T-helper 17 cell (primary cell): ENCODE measurements at places on chromosomes 16 and 17. TPM values are rescaled to one million over a fixed set of nuclear protein-coding genes. Genes with fewer than 3 reads are reported as not detected.

Gene AOC2
- 2.6 TPM for total RNA-seq

Gene DNAAF8
- total RNA-seq = not detected

Gene LAT
- 193 TPM for total RNA-seq

Gene WNT9B
- total RNA-seq = not detected

Gene PDE6G
- total RNA-seq = 0.50 TPM

Gene SSTR5
- total RNA-seq = not detected

Gene TK1
- total RNA-seq = 1.2 TPM

Gene GDPD1
- total RNA-seq = 2.7 TPM

Gene TMEM220
- 0.77 TPM for total RNA-seq

Gene ANKRD40CL
- not detected for total RNA-seq

Gene PLXDC1
- total RNA-seq = 7.5 TPM

Gene GLP2R
- not detected for total RNA-seq

Gene FN3K
- total RNA-seq = 3.2 TPM

GRCh38 chr17:80861892-80862291 lies 129.7 kb upstream of the CHMP6 start:
- no peak for DNase-seq

GRCh38 chr17:40461732-40462342 lies 18.6 kb downstream of the IGFBP4 start:
- DNase-seq = no peak

- DNase-seq = no peak
Measured at GRCh38 chr17:71203953-71204352, 916.9 kb upstream of the SOX9 start.

DNA sequence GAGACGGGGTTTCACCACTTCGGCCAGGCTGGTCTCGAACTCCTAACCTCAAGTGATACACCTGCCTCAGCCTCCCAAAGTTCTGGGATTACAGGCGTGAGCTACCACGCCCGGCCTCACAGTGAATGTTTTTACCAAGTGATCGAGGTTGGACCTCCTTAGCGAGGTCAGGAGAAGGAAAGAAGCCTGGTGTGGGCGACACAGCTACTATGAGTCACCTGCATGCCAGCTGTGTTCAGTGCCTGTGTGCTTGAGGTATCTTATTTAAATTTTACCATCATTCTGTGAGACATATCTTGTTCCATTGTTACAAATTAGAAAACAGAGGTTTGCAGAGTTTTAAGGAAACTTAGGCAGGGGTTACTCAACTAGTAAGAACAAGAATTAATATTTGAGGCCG lies 174.8 kb upstream of the DYNLRB2 start:
- no peak for DNase-seq

- DNase-seq = no peak
Measured at GRCh38 chr17:34254651-34255380, at the start of gene CCL2. CCL2 (plus strand) TSS chr17:34255285; CDS start chr17:34255350, 65 bp downstream.

GRCh38 chr16:2147981-2148671 lies at the start of gene RAB26:
RAB26 (plus strand) TSS chr16:2148625; CDS start chr16:2148784, 159 bp downstream.
- peak; percentile 57 for DNase-seq

- no peak for DNase-seq
Measured at GRCh38 chr17:44546671-44547606, 10.3 kb upstream of the FZD2 start.

GRCh38 chr17:74742153-74742515 lies 5.1 kb downstream of the RAB37 start:
- no peak for DNase-seq

GRCh38 chr17:8887834-8888703 lies 20.6 kb upstream of the PIK3R6 start:
- no peak for DNase-seq

DNA sequence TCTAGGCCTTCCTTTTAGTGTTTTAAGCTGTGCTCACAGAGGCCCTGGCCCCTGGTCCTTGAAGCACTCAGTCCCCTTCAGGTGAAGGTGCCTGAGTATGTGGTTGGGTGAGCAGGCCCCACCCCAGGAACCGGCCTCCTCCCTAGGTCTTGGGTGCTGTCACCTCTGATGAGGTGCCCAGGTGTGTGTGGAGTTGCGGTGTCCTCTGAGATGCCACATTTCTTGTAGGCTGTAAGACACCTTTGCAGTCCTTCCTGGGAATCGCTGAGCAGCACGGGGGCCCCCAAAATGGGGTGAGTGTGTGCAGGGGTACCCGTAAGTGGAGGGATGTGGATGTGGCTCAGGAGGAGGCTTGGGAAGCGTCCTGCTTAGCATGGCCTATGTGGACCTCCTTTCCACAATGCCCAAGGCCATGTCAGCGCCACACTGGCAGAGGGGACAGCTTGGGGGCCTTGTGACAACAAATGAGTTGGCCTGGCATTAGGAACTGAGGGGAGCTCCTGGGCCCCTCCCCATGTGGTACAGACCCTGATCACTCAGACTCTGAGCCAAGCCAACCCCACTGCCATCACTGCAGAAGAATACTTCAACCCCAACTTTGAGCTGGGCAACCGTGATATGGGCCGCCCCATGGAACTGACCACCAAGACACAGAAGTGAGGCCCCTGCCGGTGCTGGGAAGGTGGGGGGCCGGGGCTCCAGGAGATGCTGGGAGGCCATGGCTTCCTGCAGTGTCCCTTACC lies 11.2 kb downstream of the CORO6 start:
- no peak for DNase-seq

DNA sequence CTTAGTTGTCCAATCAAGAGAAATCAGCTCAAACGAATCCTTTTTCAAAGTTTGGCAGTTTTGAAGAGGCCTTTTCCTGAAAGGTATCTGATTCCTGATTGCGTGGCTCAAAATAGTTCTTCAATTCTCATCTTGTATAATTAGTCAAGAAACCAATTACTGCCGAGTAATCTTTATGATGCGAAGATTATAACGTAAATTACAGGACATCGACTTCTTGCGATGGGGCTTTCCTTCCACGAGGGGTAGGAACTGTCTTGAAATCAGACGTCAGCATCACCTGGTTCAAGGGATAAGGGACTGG lies 644 bp upstream of the ARL2BP start:
- no peak for DNase-seq

DNA sequence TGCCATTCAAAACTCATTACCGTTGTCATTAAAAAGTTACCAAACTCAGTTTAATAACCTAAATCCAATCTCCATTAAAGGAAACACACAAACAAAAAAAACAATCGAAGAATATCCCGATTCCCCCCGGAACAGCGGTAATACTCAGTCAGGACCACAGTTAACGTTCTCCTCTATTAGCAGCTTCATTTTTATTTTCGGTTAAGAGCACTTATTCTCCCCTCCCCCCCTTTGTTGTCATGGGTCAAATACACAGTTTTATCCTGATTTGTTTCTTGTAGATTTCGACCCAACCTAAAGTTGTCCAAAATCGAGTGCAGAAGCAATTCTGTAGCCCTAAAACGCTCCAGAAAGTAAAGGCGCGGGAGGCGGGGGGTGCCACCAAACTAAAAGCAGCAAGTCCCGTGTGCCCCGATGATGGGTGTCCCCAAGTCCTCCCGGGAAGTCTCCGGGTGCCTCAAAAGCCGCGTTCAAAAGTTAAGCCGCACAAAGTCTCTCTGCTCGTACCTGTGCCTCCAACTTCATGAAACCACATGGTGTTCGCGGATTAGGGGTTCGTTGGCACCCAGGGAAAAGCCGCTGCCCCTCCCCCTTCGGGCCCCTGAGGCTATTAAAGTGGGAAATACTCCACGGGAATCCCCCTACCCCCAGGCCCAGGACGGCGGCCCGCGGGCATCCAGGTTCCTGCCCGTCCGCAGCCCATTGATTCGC lies 996 bp downstream of the SUMO2 start:
- peak; percentile 28 for DNase-seq

DNA sequence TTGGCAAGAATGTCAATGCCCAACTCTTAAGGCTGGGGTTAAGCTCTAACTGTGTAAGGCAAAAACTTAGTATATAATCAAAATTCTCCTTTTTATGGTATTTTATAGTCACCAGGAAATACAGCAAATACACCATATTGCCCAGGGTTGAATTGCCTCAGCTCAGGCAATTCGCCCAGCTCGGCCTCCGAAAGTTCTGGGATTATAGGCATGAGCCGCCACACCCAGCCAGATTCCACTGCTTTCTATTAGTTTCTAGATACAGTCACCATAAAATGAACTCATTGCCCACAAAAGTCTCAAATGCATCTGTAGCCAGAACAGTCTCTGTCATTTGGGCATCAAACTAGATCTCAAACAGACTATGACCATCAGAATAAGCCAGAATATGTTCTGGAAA lies 238.7 kb upstream of the TOX3 start:
- no peak for DNase-seq

- DNase-seq = no peak
Measured at GRCh38 chr16:1197237-1197866, 27.7 kb downstream of the TPSG1 start.

DNA sequence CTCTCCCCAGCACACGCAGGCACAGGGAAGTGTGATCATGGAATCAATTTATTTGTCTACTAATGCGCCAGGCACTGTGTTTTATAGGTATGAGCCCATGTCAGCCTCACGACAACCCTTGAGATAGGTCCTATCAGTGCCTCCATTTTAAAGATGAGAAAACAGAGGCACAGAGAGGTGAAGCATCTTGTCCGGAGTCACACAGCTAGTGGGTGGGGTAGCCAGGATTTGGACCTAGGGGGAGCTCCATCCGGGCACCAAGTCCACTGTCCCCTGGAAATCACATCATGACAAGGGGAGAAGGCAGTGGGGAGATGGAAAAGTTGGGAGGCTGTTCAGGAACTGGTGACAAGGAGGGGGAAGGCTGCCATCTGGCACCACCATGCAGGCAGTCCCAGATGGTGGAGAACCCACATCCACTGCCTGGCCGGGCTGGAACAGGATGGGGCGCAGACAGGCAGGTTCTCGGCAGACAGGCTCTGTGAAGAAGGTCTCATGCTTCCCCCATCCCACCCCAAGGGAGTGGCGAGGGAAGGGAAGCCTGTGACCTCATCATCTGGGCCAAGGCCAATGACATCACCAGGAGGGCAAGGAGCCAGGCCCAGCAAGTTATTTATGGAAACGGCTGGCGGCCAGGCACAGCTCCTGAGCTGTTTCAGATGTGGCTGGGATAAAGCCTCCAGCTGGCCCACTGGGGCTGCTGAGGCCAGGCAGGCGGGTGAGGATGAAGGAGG lies 126.0 kb upstream of the SDK2 start:
- DNase-seq = no peak

- DNase-seq = no peak
Measured at GRCh38 chr16:80171746-80172145, 369.0 kb upstream of the DYNLRB2 start.

DNA sequence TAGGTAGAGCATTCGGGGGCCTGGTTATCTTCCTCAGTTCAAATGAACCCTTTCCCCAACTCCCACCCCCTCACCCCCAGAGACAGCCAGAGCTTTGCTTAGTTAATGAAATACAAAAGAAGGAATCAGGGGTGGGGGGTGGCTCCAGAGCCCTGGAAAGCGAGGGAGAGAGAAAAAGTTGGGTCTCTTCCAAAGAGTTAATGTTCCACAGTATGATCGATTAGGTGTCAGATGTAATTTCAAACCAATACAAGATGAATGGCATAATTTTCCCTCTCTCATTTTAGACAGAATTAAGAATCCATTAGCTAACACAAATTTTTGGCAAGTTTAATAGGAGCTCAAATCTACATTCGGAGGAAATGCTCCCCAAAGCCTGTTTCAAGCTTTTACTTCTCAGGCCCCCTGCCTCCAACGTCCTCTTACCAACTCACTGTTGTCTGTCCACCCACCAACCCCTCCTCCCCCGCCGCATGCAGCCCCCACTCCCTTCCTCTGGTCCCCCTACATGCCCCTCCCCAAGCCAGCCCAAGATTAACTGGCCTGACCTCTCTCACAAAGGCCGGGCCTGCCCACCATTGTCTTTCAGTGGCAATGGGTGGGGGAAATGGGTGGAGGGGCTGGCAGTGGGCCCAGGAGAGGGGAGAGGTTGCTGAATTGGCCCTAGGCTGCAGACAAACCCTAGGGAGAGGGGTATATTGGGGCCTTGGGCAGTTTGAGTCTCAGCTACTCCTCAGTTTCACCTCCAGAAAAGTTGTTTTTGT lies 28.2 kb downstream of the NEUROD2 start:
- no peak for DNase-seq

DNA sequence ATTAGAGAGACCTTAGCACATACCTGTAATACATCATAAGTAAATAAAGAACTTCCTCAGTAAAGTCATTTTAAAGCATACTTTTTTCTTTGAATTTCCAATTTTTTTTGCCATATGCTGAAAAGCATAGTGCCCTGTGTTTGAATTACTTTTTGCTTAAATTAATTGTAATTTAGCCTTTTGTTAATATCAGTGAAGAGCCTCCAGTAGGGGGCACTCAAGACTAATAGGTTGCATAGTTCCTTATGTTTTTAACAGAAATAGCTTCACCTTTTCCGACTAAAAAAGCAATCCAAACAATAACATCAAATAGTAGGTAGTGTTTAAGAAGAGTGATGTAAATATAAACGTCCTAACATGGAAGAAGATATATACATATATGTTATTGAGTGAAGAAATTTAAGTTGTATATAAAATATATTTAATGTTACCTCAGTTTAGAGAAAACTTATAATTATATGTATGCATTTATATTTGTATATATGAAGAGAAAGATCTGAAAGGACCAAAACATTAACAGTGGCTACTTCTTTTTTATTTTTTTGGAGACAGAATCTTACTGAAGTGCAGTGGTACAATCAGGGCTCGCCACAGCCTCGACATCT lies 18.6 kb downstream of the RAD51C start:
- no peak for DNase-seq
